ENCODE measurements at places on chromosomes 3 and 15. TPM values are rescaled to one million over a fixed set of nuclear protein-coding genes. Genes with fewer than 3 reads are reported as not detected.

The MKRN2OS gene
- total RNA-seq, result not detected

The DNAH12 gene
- total RNA-seq, result under 0.01 TPM

The LRRC31 gene
- total RNA-seq, result not detected

- DNase-seq, result no peak
Measured at GRCh38 chr15:40182358-40183029, 21.6 kb downstream of the BUB1B start.

GRCh38 chr15:75030023-75030413, 6.6 kb downstream of the PPCDC start:
- DNase-seq, result peak; percentile 27

- DNase-seq, result no peak
Measured at GRCh38 chr3:133489466-133490085, 83.9 kb upstream of the CDV3 start.

DNA sequence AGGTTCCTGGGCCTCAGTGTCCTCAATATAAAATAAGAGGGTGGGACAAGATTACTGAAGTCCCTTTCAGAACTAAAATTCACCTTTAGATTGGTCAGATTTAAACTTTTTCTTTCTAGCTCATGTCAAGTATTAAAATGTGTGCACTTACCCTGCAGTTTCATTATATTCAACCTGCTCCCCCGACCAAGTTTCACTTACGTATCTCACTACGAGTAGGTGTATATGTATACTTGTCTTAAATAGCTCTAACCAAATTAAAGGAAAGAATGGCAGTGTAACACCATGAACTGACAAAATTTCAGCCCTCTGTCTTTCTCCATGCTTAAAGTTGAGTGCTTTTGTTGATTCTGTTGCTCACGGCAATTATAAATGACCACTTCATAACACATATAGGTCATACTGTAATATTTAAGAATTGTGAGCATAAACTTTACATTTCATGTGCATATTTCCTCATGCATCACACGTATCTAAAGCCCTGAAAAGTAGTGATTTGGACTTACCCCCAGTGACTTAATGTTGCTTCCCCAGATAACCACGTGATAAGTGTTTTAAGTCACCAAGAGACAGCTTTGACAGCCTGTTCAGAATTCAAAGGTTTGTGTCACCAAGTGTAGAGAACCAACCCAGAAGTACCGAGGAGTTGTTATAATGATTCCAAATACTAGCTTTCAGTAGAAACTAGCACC, 70.0 kb downstream of the PGPEP1L start:
- no peak for DNase-seq

GRCh38 chr3:64399205-64399800, 174.0 kb upstream of the PRICKLE2 start:
- peak; percentile 78 for DNase-seq

GRCh38 chr3:37466660-37467359, 292.4 kb upstream of the LRRFIP2 start:
- no peak for DNase-seq

DNA sequence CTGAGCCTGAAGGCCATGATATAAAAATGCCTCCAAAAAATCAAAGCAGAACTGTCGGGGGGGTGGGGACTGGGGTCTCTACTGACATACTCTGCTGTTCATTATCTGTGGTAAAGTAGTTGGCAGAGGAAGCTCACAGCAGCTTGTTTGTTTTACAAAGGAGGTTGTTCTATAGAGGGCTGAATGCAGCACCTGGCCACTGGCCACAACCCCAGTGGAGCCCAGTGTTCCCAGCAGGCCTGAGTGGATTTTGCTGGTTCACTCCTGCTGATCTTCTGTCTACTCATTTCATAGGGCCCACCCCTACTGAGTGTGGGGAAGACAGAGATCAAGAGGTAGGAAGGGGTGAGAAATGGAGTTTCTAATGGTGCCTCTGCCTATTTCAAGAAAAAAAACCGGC, 125.5 kb downstream of the DIPK2A start:
- DNase-seq, result no peak

DNA sequence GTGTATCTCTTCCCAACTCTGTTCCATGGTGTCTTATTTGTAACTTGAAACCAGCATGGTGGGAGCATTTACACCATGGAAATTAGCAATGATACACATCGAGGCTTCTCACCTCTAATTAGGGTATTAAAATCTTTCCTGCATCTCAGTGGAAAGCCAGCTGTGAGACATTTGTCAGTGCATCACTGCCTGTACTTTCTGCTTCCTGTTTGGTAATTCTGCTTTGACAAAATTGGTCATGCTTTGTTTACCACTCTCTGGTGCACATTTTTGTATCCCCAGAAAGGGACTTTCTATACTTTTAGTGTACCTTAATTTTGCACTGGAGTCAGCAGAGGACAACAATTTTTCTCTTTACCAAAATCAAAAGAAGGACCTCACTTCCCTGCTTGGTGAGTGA, 402.1 kb downstream of the PDCD6IP start:
- DNase-seq, result no peak

DNA sequence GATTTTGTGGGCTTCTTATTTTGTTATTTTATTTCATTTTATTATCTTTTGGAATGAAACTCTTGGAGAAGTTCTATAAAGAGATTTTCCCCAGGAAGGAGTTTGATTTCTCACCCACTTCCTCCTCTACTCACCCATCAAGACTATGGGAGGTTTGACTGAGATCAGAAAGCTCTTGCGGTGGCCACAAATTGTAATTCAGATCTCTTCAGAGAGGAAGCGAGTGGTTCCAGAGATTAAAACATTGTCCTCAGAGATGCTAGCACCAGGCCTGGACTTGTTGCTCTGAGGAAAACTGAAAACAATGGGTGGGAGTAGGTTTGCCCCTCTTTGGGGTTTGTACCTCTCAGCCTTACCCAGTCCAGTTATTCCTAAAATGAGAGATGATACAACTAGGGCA, 8.1 kb upstream of the MUC13 start:
- DNase-seq, result no peak

DNA sequence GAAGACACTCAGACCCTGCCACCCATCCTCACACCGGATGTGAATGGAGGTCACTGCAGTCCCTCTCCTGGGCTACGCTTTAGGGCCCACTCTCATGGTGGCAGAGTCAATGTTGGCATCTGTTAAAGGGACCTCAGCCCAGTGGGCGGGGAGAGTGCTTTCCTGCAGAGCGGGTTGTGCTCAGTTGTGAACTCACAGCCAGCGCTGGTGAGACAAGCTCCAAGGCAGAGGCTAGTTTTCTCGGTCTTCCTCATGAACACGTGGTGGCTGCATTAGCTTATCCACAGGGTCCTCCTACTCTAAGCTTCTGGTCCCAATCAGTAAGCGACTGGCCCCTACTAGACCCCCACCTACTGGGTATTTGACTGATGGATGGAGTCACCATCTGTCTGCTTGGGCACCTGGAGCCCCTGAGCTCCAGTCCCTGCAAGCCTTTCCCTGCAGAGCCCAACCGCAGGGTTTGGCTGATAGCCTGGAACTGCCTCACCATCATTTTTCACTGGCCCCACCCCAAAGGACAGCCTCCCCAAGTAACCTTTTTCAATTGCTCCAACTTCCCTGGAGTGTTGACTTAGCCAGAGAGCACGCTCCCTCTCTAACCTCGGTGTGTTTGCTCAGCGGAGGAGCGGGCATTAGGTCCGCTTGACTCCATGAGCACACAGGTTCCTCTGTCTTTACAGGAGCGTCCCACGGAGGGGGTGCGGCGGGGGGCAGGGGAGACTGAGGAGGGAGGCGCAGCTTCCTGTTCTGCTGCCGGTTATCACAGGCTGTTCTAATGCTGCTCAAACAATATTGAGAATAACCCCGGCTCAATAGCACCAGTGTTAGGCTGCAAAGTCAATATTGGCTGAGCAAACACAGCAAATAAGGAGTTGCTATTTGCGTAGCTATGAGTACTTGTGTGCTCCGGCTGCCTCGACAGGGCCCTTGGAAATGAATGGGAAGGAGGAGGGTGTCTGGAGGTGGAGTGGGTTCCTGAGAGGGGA, 141.7 kb downstream of the RPLP1 start:
- no peak for DNase-seq

Measured in fibroblast of villous mesenchyme (primary cell).